ENCODE measurements at places on chromosomes 7 and 10. TPM values are rescaled to one million over a fixed set of nuclear protein-coding genes. Genes with fewer than 3 reads are reported as not detected.

DNA sequence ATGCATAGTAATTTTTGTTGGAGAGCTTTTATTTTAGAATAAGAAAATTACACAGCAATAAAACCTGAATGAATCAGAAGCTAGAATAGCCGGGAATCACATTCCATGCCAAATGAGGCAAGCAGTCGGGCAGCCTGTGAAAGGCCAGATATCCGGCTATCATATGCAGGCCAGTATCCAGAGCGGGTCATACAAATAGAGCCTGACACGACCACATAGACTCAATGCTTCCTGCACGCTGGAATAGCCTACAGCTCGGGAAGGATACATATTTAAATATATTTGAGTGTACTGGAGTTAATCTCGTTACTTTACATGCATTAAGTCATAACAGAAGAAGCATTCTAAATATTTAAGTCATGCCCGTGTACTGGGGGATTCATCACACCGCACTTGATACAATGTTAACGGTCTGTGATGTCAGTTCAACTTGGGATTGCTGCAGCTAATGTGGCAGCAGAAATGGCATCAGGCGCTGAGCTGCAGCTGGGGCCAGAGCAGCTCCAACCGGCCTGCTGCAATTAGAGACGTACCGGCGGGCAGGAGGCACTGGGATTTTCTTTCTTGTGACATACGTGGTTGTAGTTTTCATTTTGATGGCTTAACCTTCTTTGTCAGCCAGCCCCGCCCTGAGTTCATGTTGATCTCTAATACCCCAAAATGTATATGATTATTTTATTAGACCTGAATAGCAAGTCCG lies 112.0 kb downstream of the EBF3 start:
- no peak for DNase-seq

GRCh38 chr10:70232155-70232858 lies 922 bp downstream of the PPA1 start:
- peak; percentile 38 for DNase-seq

GRCh38 chr10:84214612-84215235 lies 10.6 kb downstream of the LRIT2 start:
- no peak for DNase-seq

GRCh38 chr10:124484031-124484430 lies 22.4 kb downstream of the LHPP start:
- DNase-seq: no peak

Gene CLDN4
- total RNA-seq: not detected

Gene ITIH5
- 15.1 TPM for total RNA-seq

Gene SDK1
- total RNA-seq: 3.4 TPM

Gene GPER1
- total RNA-seq: 3.9 TPM
